Fibroblast of the aortic adventitia (primary cell): ENCODE measurements at places on chromosomes 7 and 10. TPM values are rescaled to one million over a fixed set of nuclear protein-coding genes. Genes with fewer than 3 reads are reported as not detected.

DNA sequence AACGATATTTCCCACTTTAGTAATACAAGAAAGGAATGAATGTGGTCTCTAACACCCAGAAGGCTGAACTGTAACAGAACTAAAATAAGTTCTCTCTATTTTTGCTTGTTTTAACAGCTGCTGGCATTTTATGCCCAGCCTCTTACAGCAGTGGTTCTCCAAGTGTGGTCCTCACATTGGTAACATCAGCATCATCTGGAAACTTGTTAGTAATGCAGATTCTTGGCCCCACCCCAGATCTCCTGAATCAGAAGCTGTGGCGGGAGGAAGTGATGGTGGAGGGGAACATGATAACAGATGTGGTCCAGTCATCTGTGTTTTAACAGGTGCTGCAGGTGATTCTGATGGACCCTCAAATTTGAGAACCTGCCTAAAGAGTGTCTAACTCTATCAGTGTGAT, 170.1 kb downstream of the TMEM26 start:
- no peak for DNase-seq

- no peak for DNase-seq
Observed at GRCh38 chr10:88045096-88045495, 181.7 kb downstream of the PTEN start.

DNA sequence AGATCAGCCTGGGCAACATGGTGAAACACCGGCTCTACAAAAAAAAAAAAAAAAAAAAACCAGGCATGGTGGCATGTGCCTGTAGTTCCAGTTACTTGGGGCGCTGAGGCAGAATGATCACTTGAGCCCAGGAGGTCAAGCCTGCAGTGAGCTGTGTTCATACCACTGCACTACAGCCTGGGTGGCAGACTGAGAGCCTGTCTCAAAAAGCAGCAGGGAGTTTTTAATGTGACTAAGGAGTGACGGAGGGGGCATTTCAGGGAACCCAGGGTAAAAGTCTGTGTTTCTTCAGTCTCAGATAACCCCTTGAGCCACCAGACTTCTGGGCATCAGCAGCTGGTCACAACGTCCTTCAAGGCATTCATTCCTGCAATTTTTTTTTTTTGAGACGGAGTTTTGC, 2.2 kb upstream of the C10orf95 start:
- no peak for DNase-seq

SFTPD gene
- not detected in 2 replicates for total RNA-seq

DNA sequence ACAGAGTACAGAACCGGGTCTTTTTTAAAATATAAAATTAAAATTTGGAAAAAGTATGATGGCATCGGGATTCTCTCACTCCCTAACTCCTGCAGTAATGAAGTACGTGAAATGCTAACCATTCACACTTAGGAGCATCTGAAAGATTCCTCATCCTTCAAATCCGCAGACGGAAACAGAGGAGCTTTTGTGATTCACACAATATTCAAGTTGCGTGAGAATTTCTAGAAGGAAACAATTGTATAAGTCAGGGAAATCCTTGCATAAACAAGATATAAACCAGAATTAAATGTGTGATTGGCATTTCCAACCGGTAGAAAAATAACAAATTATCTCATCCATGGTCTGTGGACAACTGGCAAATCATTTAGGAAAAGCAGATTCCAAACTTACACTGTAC, 103.2 kb upstream of the ADAM12 start:
- DNase-seq, result no peak

STAG3 gene
- 0.90 and 4.8 TPM in 2 replicates for total RNA-seq

- no peak for DNase-seq
Observed at GRCh38 chr10:21648040-21648439, 114.0 kb downstream of the MLLT10 start.
